Cerebellar nuclear complex (tissue), 1 donor: ENCODE measurements at places on chromosomes 2 and 18.

- no peak for DNase-seq
Observed at GRCh38 chr2:189131991-189132390, 47.6 kb downstream of the COL5A2 start.

DNA sequence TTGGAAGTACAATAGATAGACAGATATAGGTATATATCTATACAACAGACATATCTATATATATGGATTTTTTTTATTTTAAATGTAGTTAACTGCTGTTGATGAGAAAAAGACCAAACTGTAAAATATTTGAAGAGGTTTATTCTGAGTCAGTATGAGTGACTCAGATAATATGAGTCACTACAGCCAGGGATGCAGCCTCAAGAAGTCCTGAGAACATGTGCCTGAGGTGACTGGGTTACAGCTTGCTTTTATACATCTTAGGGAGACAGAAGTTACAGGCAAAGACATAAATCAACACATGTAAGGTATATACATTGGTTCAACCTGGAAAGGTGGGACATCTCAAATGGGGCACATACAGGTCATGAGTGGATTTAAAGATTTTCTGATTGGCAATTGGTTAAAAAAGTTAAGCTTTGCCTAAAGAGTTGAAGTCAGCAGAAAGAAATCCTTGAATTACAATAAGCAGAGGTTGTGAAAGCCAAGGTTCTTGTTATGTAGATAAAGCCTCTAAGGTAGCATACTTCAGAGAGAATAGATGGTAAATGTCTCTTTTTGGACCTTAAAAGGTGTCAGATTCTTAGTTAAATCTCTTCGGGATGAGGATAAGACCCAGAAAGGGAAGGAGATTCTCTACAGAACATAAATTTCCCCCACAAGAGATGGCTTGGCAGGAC is 149.9 kb downstream of the RBM43 start:
- DNase-seq: no peak

- DNase-seq: no peak
Observed at GRCh38 chr2:121635371-121635770, 13.9 kb downstream of the CLASP1 start.

DNA sequence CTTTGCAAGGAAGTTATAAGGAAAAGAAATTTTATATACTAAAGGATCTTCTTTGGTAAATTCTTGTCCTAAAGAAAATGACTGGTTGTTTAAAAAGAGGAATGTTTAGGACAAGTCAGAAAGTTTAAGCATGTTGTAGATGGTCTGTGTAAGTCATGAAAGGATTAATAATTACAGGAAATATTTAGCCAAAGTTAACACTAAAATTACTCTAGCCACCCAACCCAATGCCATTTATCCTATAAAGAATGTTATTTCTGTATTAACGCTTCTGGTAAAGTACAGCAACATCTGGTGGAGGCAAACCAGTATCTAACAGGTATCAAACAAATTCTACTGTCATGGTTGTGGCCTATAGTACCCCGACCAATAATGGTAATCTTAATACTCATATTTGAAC is 546.9 kb upstream of the PKDCC start:
- DNase-seq: no peak

- no peak for DNase-seq
Observed at GRCh38 chr2:130806370-130806769, 30.3 kb upstream of the ARHGEF4 start.

- DNase-seq: no peak
Observed at GRCh38 chr2:135130751-135131150, 78.7 kb downstream of the RAB3GAP1 start.

GRCh38 chr18:50662177-50662576 is 102.3 kb downstream of the MAPK4 start:
- DNase-seq: no peak

DNA sequence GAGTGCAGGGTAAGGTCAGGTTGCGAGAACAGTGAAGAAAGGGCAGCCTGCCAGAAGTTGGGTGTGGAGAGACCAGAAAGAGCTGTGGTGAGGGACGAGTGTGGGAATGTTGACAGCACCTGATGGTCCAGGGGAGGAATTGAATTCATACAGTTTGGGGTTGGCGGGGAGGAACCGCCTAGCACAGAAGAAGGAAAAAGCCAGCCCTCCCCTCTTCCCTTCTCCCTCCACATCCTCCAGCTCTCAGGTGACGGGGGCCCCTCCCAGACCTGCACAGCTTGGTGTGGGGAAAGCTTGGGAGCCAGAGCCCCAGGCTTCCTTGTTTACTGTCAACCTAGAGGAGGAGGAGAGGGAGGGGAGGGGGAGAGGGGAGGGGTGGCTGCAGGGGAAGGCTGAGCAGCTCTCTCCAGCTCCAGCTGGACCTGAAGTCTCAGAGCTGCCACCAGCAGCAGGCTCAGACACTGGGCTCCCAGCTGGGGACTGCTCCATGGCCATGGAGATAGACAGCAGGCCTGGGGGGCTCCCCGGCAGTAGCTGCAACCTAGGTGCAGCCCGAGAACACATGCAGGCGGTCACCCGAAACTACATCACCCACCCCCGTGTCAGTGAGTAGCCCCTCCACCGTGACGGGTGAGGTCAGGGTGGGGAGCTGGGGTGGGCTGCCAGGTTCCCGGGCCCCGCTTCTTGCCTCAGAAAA is at the start of gene ATP6V1B1:
ATP6V1B1 (plus strand) TSS at position 433 of the 697 bp plus-strand sequence; CDS start at position 488, 55 bp downstream.
- DNase-seq: no peak

DNA sequence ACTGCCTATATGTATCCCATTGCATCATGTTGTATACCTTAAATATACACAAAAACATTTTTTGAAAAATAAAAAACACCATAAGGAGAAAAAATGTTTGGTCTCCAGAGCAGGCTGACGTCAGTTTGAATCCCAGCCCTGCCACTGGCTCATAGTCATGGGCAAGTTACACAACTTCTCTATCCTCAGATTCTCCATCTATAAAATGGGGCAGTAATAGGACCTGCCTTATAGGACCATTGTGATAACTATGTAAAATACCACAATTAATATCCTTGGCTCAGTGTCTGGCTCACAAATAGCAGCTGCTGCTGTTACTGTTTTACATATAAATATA is 135.6 kb downstream of the SMAD7 start:
- DNase-seq: no peak

GRCh38 chr2:10136101-10136934 is 13.8 kb downstream of the RRM2 start:
- no peak for DNase-seq

GRCh38 chr2:143949121-143949848 is 570.6 kb downstream of the ZEB2 start:
- DNase-seq: no peak

GRCh38 chr18:22767653-22768052 is 165.5 kb upstream of the RBBP8 start:
- no peak for DNase-seq

DNA sequence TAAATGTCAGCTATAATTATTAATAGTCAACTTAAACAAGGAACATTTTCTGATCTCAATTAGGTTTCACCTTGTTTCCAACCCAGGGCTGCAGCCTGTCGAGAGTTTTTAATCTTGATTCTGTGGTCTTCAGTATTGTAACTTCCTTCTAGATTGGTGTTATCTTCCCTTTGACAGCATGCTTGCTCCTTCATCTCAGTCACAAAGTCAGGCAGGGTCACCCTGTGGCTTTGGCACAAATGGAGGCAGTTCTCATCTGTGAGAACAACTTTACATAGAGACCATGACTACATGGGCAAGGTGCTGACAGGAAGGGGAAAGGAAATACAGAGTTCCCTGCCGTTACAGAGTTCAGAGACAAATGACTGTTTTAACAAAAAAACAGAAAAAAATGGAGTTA is 50.5 kb downstream of the HNRNPLL start:
- DNase-seq: no peak

DNA sequence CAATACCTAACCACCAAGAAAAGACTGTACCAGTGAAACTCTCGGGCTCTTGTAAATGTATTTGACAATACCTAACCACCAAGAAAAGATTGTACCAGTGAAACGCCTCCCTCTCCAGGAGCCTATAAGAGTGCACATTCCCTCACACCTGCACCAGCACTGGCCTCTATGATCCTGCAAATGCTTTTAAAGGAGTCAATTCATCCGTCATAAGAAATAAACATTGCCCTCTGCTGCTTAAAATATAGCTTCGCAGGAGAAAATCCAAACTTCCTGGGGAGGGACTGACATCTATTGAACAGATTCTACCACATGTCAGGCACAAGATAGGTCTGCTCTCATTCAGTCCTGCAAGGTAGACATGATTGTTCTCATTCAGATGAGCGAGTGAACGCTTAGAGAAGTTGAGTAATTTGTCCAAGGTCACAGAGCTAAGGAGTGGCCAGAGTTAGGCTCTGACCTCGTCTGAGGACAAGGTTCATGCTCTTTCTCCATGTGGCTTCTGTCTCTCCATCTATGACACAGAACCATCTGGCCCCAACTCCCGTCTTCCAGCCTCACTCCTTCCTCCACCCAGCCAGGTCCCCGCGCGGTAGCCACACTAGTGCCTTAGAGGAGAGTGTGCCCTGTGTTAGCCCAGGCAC is 38.7 kb downstream of the MCFD2 start:
- DNase-seq: peak; percentile 11

DNA sequence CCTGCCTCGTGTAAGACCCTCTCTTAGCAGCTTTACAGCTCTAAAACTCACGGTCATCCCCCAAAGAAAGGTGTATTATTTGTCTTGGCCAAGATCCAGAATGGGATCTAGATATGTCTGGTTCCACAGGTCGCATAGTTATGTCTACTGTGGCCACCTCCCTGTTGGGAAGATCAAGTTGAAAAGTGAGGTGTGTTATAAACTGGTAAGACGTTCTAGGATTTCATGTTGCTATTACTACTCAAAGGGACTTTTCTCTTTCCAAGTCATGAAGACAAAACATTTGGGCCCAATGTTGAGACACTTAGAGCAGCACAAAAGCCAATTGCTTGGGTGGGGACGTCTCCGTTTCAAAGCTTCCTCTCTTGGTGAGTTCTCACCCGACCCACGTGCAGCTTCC is 766.0 kb downstream of the RNF144A start:
- DNase-seq: no peak

GRCh38 chr2:113203217-113203530 is 29.4 kb downstream of the PSD4 start:
- no peak for DNase-seq

- no peak for DNase-seq
Observed at GRCh38 chr18:69569133-69569532, 168.4 kb downstream of the DOK6 start.
